ENCODE measurements at places on chromosomes 3 and 15. TPM values are rescaled to one million over a fixed set of nuclear protein-coding genes. Genes with fewer than 3 reads are reported as not detected.

HRG gene
- total RNA-seq: not detected

PKM gene
- 2,189 TPM for total RNA-seq

FBXO45 gene
- total RNA-seq: 10.4 TPM

ASB14 gene
- total RNA-seq: not detected

THBS1 gene
- 820 TPM for total RNA-seq

CCR3 gene
- total RNA-seq: not detected

MYD88 gene
- total RNA-seq: 55.8 TPM

SNTN gene
- not detected for total RNA-seq

- DNase-seq: no peak
These were observed 7.0 kb downstream of the ARIH1 start for GRCh38 chr15:72481015-72481659.

DNA sequence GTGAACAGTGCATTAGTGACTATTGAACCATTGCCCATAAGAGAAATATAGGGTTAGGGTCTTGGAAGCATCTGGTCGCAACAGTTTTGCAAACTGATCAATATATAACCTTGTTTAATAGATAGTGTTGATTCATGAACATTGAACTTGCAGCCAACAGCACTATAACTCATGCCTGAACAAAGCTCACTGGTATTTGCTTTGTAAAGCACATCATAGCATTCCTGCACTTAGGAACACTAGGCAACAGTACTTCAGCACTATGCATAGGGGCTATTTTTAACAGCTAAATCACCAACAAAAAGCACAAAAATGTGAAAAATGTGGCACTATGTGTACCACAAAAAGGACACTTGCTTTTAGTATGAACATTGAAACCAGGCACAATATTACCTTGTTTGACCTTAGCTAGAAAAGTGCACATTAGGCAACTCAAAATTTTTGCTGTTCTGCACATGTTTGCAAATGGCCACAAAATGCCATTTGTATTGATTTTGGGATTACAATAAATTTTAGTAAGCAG lies 68.0 kb downstream of the OXNAD1 start:
- DNase-seq: peak; percentile 76

GRCh38 chr15:39230205-39230907 lies 350.5 kb upstream of the THBS1 start:
- DNase-seq: no peak

DNA sequence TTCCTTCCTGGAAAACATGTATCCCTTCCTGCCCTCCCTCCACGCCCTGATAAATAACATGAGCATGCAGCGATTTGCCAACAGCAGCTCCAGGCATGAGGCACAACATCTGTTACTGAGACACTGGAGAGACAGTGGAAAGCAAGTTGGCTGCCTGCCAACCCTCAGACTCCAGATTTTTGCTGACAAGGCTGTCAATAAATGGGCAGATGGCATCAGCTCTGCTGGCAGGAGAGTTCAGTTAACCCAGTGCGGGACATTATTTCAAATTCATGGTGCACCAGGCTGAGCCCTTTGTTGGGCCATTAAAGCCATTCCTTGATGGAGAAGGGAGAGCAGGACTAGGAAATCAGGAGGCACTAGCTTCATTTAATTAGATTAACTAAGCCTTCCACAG lies 293.3 kb downstream of the MEX3B start:
- no peak for DNase-seq

GRCh38 chr3:143731776-143732175 lies 116.5 kb downstream of the SLC9A9 start:
- DNase-seq: no peak

GRCh38 chr3:182925944-182926337 lies 54.4 kb downstream of the DCUN1D1 start:
- no peak for DNase-seq

GRCh38 chr3:43640681-43641080 lies 18.9 kb upstream of the ANO10 start:
- no peak for DNase-seq

DNA sequence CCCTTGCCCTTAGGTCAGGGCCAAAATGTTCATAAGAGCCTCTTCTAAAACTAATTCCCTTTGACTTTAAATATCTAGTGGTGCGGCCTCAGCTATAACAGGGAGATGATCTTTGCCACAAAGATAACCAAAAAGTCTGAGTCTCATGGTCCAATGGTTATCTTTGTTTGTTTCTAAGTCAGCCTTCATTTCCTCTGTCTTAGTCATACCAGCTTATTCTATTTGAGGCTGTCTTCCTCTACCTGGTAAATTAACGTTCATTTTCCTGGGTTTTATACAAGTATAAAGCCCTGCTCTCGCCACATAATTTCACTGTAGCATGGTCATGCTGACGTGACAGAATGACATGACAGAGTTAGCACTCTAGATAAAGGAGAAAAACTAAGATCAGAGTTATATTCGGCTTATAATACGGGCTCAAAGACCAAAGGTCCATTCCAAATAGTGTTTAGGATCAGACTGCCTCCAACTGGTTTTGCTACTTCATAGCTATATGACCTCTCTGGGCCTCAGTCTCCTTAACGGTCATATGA lies 18.4 kb downstream of the ZNF860 start:
- no peak for DNase-seq

DNA sequence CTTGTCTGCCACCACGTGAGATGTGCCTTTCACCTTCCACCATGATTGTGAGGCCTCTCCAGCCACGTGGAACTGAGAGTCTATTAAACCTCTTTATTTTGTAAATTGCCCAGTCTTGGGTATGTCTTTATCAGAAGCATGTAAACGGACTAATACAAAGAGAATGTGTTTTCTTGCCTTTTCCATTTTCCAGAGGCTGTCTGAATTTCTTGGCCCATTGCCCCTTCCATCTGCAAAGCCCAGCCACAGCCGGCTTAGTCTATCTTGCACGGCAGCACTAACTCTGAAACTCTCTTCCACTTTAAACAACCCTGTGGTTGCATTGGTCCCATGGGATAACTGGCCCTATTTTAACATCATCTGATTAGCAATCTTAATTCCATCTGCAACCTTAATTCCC lies 215.3 kb downstream of the LRTM1 start:
- peak; percentile 3 for DNase-seq

DNA sequence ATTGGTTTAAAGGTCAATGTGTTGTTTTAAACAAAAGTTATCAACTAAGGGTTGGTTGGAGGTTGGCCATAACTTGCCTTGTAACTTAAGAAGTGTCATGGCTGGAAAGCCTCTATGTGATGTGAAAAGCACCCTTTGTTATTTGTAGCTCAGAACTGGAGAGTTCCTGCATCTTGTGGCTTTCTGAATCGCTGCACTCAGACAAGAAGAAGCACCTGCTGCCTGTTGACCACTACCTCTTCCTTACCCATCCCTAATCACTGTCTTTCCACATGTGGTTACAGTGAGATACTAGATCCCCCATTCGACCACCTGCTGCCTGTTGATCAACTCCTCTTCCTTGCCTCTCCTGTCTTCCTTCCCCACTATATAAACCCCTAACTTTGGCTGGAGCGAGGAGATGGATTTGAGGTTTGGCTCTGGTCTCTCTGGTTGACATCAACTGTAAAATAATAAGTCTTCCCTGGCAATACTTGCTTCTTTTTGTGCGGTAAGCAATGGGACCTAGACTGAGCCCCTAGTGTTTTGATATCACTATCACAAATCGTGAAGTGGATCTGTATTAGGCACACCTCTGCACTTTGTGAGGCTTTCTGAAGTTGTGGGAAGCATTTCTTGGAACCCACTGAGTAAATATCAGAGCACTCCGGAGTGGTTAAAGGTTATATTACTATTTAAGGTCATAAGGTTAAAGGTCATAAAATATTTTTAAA lies 13.8 kb downstream of the RPL39L start:
- no peak for DNase-seq

DNA sequence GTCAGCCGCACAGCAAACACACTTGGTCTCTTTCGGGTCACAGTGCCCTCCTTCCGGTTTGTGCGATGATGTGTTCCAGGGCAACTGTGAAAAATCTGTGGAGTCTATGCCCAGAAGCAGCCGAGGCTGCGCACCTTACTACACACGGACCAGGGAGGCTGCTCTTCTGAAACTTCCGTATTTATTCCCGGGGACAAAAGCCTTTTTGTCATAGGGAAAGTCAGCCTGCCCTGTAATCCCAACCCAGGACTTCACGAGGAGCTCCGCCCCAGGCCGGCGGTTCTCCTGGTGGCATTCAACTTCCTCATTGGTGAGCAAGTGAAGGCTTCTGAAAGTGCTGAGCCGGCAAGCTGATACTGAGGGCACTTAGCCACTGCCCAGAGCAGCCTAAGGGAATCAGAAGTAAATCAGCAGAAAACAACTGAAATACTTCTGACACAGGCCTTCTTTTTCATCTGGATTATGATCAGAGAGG lies 126.5 kb downstream of the FMN1 start:
- DNase-seq: no peak

DNA sequence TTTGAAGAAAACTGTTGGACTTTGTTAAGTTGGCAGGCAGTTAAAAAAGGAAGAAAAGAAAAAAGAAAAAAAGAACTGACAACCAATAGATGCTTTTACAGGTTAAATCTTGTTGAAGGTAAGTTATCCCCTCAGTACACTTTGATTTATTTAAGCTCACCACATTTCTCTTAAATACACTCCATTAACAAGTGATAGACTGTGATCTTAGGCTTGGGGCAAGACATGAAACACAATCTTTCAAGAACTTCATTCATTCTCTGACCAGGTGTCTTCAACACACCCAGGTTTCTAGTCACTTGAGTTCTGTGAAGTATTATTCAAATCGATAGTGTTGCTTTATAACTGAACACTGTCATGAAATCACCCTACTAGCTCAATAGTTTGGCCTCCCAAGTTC lies 751.9 kb downstream of the ROBO1 start:
- no peak for DNase-seq

DNA sequence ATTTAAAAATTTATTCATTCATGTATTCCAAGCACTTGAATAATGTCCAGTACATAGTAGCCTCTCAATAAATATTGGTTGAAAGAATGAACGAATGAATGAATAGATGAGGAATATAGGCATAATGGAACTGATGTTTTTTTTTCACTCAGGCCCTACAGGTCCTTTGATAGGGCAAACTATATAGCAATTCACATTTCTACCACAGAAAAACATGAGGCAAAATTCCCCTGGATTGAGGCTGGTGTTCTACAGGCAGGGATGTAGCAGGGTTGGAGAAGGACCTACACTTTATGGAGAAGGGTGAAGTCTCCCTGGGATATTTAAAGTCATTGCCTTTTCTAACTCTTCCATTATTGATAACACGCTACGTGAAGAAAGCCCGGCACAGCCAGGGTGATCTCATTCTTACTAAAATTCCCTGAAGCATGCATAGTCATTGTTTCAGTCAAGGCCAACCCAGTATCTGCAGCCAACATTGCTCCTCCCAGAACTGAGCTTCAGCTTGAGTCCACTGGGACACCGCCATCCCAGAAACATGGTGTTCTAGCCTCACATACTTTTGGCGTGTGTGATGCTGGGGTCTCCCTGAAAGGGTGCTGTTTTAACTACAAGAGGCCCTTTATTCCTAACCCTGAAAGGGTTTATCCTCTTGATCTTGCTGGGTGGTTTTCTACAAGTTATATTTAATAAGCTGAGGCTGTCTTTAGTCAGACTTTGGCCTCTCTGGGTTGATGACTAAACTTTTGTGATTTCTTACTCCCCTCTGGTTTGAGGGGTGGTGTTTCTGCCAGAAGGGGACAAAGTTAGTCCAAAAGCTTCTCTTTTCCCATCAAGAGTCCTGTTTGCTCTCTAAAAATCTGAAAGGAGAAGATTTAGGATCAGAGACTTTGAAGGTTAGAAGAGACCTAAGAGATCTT lies 25.9 kb upstream of the FBN1 start:
- DNase-seq: peak; percentile 91

GRCh38 chr3:41250825-41251224 lies 51.5 kb downstream of the CTNNB1 start:
- DNase-seq: no peak
